ENCODE measurements at places on chromosomes 11 and 22.
A peak's percentile ranks its signal among the peaks of the same experiment; 100 is the strongest.

DNA sequence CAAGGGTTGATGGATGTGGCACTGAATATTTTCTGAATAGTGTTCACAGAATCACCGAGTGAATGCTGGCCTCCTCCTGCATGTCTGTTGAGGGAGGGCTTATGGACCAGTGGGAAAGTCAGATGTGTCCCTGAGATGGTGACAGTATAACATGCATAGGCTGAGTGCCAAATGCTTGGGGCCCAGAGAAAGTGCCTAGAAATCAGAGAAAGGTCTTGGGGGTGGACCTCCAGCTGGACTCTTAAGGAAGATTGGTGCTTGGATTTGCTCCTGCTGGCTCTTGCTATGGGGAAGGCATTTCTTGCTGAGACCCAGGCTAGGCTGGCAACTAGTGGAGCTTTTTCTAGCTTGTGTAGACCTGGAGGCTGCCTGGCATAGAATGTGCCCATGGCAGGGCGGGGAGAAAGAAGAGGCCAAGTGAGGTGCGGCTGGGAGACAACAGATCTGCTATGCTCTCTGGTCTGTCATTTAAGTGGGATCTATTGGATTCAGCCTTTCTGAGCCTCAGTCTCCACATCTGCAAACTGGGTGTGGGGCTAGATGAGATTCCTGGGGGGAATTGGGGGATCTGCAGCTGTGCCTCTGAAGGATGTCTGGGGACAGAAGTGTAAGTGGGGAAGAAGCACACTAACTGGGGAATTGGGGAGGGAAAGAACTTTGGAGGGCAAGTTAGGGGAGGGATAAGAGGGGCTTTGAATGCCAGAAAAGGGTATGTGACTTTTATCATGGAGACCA, 27.4 kb downstream of the ZNRF3 start:
- DNase-seq, result no peak

GRCh38 chr11:56292154-56292553, at the start of gene OR8H1:
Gene OR8H1, minus strand, starts transcription at chr11:56292254. Its CDS starts 1,192 bp downstream, at chr11:56291062.
- no peak for DNase-seq

GRCh38 chr11:76263657-76264056, 57.4 kb upstream of the WNT11 start:
- no peak for DNase-seq

- DNase-seq, result no peak
These were observed 7.6 kb downstream of the ST14 start for GRCh38 chr11:130167146-130167545.

- DNase-seq, result no peak
These were observed 143.8 kb downstream of the NECTIN1 start for GRCh38 chr11:119585043-119585781.

DNA sequence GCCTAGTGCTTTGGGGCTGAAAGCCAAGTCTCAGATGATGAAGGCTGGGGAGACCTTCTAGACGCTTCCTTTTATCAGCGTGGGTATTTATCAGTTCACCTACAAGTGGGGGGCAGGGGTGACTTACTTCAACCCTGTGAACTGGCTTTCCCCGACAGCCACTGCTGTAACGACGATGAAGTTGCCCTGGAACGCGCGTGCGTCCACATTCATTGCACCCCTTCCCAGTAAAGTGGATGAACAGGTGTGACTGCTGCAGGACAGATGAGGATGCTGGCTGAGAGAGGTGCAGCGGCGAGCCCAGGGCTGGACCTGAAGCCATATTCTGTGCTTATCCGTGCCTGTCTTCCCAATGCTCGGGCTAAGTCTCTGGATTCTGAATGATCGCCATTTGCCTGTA, 1122.3 kb downstream of the TBC1D22A start:
- no peak for DNase-seq

DNA sequence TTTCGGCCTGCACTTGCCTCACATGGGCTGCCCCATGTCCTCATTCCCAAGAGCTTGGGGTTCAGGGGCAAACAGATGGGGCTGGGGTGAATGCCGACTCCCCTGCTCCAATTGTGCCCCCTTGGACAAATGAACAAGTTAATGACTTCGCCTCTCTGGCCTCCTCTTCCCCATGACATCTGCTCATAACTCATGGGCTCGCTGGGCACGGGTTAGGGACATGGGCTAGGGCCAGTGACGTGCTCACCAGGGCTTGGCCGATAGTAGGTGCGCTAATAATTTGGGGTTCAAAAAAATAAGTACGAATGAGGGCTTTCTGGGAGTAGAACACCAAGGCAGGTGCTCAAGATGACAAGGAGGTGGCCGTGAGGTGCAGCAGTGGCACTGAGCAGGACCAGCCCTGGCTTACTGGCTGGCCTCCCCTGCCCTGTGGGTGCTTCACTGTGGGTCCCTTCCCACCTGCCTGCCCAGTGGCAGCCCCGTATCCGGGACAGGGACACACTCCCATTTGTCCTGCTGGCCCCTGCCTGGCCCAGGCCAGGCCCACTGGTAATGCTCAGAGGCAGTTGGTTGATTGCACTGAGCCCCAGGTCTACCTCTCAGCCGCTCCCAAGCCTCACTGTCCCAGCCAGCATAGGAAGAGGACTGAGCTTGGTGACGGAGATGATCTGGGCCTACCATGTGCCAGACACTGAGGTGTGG, 12.3 kb downstream of the CBX6 start:
- DNase-seq, result no peak

GRCh38 chr11:119539583-119539982, 116.6 kb upstream of the THY1 start:
- DNase-seq, result no peak

DNA sequence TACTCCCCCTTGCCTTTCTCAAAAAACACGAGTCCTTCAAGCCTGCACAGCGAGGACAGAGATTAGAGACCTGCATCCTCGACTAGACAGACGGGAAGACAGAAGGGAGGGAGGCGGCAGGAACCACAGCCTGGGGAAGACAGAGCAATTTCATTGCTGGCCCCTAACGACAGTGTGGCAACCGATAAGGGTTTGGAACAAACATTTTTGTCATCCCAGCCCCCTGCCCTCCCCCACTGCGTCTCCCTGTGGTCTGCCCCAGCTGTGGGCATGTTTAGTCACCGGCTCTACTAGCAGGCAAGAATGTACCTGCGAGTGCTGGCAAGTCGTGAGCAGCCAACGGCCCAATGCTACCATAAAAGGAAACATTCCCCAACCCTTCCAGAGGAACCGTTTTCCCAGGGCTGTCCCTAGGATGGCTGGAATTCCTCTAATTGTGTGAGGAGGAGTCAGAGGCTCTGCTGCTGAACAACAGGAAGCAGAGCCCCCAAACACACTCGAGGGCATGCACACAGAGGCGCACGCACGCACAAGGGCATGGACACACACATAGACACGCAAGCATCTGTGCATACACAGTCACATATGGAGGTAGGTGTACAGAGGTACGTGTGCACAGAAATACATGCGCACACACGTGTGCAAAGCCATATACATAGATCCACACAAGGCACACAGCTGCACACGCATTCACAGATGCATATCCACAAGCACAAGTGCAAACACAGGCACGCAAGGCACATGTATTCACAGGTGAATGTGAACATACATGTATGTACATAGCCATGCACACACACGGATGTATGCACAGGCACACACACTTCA, 58.3 kb downstream of the MYH9 start:
- DNase-seq, result peak; percentile 81

- DNase-seq, result no peak
These were observed 13.3 kb downstream of the CREB3L1 start for GRCh38 chr11:46290598-46291309.

DNA sequence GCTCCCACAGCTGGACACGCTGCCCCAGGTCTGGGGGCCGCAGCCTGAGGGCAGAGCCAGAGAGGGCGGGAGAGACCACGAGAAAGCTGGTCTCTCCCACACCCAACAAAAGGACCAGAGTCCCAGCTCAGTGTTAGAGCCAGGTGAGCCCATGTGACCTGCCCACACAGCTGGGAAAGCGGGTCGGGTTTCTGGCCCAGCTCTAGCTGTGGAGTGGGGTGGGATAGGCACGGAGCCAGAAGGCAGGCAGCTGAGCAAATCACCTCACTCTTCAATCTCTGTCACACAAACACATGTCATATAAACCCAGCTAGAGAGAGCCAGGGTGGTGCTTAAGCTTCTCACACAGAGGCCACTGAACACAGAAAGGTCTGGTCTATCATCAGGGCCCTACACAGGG, 7.8 kb upstream of the EIF3D start:
- no peak for DNase-seq

DNA sequence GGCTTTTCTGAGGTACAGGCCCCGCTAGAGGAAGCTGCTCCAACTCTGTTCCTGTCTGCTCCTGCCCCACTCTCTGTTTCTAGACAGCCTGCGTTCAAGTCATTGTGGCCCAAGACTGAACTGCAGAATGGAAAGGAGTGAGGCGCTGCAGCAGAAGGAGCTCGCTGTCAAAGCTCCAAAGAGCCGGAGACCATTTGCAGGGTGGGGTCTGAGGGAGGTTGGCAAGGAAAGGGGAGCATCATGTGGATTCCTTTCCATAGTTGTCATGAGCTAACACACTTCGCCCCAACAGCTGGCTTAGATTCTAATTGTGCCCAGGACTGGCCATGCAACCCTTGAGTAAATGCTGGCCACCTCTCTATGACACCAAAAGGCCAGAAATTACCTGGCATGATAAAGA, 18.8 kb downstream of the APOL4 start:
- DNase-seq, result no peak

- DNase-seq, result no peak
These were observed 118.5 kb downstream of the KCNQ1OT1 start for GRCh38 chr11:2581151-2581930.

- peak; percentile 27 for DNase-seq
These were observed 823 bp downstream of the CEP57 start for GRCh38 chr11:95790933-95791708.

- no peak for DNase-seq
These were observed 1.6 kb downstream of the SPTBN2 start for GRCh38 chr11:66727282-66728037.

DNA sequence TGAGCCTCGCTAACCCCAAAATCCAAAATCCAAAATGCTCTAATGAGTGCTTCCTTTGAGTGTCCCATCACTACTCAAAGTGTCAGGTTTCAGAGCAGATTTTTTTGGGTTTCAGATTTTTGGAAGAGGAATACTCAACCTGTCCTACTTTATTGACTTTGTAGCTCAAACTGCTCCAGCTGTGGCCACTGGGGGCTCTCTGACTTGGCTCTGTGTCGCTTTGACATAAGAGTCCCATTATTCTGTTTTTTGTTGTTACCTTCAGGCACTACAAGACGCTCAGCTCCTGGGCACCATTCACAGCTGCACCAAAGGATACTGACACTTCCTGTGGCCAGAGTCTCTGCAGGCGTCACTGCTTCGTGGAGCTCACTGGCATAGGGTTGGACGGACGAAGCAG, 41.1 kb downstream of the PHF21B start:
- DNase-seq, result no peak

All from stimulated activated CD8-positive, alpha-beta memory T cell treated with anti-CD3 and anti-CD28 coated beads, Interleukin-4, amount 100 ng/mL, for 1 hour (primary cell).